Spleen (tissue), 13 donors: ENCODE measurements at places on chromosomes 6 and 20. TPM values are rescaled to one million over a fixed set of nuclear protein-coding genes. Genes with fewer than 3 reads are reported as not detected.

GRCh38 chr6:3848925-3849605 lies at the start of gene FAM50B:
Gene FAM50B (plus strand): TSS chr6:3849373. CDS start chr6:3849812, 439 bp downstream.
- peak; percentile 97 for DNase-seq

DNA sequence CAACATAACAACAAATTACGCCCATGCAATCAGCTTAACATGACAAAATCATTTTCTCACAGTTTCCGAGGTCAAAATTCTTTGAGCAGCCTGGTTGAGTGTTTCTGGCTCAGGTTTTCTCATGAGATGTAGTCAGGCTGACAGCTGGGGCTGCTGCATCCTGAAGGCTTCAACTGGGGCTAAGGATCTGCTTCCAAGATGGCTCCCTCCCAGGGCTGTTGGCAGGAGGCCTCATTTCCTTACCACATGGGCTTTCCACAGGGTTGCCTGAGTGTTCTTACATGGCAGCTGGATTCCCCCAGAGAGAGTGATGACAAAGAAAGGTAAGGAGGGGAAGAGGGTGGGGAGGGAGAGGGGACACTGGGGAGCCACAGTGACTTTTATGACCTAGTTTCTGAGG lies 63.1 kb upstream of the NNAT start:
- DNase-seq, result no peak

Gene SLC35F1
- polyA plus RNA-seq, result 0.41 TPM

Gene ORC3
- polyA plus RNA-seq, result 16.3 TPM

Gene THEMIS
- polyA plus RNA-seq, result 1.5 TPM

DNA sequence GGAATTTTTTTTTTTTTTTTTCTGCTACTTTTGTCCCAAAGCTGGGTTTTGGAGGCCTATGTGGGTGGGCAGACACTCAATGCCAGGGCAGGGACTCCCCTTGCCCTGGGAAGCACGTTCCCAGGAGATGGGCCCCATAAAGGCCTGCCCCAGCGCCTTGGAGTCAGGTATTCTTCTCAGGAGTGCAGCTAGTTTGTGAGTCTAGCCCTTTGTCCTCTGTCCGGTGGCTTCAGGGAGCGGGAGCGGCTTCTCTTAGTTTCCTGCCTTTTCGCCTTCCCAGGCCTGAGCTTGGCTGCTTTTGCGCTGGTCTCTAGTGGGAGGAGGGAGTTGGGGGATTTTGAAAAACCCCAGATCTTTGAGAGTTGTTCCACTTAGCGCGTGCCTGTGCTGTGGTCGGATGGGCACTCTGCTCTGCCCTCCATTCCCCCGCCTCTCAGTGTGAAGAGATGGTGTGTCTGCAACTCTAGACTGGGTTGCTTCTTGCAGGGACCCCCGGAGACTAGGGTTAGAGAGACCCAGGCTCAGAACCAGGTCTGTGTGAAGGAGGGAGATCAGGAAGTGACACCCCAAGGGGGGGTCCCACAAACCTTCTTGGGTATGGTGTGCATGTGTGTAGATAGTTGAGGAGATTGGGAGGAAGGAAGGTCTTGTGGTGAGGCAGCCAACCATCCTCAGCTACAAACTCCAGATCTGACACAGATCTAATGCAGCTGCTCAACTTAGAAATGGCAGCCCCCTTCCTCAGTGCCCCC lies 1.3 kb downstream of the PLCG1 start:
- DNase-seq, result no peak

Gene SAPCD1
- 14.2 TPM for polyA plus RNA-seq

DNA sequence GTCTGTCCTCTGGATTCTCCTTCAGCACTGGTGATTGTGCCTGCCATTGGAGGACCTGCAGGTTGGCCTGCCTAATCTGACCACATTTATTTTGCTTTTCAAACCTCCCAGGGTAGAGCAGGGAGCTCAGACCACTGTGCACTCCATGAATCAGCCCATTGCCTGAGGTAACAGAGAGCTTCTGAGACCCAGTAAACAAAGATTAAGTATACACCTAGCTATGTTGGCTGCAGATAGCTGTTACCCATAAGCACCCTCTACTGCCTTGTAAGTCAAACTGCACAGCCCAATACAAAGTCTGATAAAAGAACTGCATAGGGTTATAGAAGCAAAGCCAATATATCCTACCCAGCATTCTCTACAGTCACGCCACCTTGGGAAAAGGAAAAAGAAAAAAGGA lies 338.7 kb downstream of the HTR1B start:
- no peak for DNase-seq

GRCh38 chr20:62617711-62618483 lies 24.4 kb upstream of the SLCO4A1 start:
- peak; percentile 93 for DNase-seq

Gene HLA-DRB1
- polyA plus RNA-seq, result 729 TPM

DNA sequence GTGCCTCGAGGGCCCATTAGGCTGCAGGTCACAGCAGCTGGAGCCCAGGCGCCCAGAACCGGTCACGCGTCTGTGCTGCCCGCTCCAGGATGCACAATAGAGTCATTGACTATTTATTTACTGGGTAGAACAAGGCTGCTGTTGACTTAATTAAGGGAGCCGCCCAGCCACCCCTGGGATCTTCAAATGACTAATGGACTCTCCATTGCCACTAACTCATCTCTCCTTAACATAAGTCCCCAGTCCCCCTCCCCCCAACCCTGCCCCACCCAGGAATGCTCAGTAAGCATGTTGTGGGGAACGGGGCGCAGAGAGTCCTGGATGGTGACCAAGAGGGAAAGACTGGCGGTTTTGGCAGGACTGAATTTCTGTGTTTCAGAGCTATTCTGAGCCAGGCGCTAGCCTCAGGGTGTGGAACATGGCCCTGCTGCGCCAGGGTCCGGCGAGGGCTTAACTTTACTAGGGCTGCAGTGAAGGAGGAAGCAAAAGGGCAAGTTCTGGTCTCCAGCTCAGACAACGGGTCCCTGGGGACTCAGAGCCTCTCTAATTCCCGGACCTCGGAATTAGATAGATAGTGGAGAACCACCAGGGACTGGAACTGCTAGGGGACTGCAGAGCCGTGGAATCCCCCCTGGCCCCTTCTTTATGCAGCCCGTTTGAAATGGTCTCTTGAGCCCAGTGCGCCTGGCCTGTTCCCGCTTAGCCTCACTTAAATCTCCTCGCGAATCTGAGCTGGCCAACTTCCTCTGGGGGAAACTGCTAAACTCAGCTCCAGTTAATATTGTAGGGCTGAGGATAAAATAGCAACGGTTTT lies 1.5 kb upstream of the GRIK2 start:
- DNase-seq, result no peak

Gene ALDH8A1
- 0.70 TPM for polyA plus RNA-seq

GRCh38 chr20:43681468-43681942 lies 14.6 kb downstream of the MYBL2 start:
- DNase-seq, result peak; percentile 83

Gene TUBB2B
- polyA plus RNA-seq, result 1.3 TPM

- no peak for DNase-seq
Observed at GRCh38 chr6:37244430-37245310, 12.9 kb upstream of the TBC1D22B start.

- no peak for DNase-seq
Observed at GRCh38 chr20:12171923-12172524, 254.3 kb downstream of the BTBD3 start.

DNA sequence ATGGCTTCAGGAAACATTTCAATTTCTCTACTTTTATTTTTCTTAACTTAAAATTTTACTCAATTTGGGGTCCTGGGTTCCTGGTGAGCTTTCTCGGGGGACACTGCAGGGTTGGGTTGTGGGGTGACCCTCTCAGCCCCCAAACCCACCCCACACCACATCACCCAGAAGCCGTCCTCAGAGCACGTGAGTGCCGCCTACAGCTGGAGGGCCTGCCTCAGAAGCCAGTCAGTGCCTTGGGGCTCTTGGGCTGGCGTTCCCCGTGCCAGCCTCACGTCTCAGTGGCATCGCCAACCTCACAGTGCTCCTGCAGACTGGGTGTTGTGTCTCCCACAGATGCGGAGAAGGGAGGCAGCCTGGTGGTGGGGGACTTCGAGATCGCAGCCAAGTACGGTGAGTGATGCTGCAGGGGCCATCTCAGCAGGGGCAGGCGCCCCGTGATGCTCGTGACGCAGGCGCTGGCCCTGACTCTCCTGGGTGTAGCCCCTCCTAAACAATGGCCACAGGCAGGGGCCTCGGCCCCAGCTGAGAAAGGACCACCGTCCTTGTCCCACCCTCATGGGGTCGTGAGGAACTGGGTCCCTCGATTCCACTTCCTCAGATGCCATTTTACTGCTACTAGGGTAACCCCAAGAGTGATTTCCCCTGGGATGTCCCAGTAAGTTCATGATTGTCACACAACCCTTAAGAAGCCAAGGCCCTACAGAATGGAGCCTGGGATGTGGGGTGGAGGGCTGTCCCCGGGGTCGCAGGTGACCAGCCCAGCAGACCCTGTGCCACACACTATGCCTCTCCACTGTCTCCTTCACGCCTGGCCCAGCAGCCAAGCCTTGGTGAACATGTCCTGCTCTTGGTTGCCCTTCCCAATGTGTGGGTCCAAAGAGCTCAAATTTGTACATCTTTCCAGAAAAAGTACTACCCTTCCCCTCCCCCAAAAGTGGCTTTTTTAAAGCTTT lies 23.8 kb upstream of the PYGB start:
- DNase-seq, result peak; percentile 71

GRCh38 chr6:91697010-91697695 lies 1110.3 kb upstream of the MAP3K7 start:
- no peak for DNase-seq

- DNase-seq, result no peak
Observed at GRCh38 chr20:62317167-62317655, 14.4 kb downstream of the ADRM1 start.

- no peak for DNase-seq
Observed at GRCh38 chr6:30327232-30327746, 562 bp downstream of the TRIM39 start.

GRCh38 chr6:169014211-169015197 lies 239.1 kb downstream of the THBS2 start:
- DNase-seq, result no peak

DNA sequence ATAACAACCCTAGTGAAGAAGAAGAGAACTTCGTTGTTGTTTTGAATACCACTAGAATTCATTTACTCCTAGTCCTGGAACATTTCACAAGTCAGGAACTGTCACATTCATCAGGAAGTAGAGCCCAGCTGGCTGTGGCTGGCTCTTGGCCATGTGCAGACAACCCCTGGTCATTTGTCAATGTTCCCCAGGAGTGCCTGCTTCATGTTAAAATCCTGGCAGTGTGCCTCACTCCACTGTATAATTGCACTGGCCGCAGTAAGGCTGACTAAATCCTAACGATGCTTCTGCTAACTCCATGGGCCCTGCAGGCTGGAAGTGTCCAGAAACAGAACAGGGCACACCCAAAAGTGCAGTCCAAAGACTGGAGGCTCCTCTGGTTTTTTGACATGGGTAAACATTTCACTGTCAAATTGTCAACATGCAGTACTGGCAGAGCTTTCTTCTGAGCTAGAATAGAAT lies 41.5 kb upstream of the ADGRF1 start:
- DNase-seq, result peak; percentile 82

Gene TBXT
- polyA plus RNA-seq, result 0.04 TPM

GRCh38 chr6:1103021-1103420 lies 208.9 kb upstream of the FOXQ1 start:
- DNase-seq, result no peak

DNA sequence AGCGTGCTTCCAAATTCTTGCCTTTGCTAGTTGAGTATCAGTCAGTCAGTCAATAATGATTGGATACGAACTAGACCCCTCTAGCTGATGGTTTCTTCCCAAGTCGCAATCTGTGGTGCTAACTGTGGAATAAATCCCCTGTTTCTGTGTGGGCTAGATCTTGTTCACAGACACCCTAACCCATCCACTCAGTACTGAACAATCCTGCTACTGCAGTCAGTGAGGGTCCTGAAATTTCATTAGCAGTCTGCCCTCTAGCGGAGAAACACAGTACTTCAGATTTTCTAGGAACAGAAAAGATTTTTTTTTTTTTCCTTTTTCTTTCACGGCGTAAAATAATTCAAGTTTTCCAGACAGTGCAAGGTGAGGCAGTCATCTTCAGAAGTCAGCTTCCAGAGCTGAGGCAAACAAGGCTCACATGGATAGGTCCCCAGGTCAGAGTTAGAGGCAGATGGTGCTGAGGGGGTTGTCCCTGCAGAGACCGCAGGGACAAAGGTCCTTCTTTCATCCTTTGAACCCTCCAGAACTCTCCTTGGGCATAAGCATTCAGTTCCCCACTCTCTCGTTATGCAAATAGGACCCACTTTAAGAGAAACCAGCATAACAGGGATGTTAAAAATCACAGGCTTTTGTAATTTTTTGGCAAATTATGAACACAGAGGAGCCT lies 119.6 kb downstream of the SCML4 start:
- DNase-seq, result no peak

- no peak for DNase-seq
Observed at GRCh38 chr20:22453244-22454080, 130.9 kb downstream of the FOXA2 start.

DNA sequence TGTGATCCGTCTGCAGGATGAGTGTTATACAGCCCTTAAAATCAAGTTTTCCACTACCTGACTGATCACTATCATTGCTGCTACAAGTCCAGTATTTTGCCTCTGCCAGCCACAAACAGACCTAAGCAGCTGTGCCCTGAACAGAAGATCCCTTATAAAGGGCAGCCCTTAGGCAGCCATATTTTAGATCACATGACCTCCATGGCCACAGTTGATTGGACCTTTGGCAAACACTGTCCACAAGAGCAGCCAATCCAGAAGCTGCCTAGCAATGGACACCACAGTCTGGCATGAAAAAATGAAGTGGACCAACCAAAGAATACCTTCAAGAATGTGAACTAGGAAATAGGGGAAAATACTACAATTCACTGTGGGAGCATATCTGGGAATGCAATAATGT lies 50.8 kb downstream of the MC3R start:
- no peak for DNase-seq

Gene C6orf15
- not detected for polyA plus RNA-seq

Gene GRIK2
- polyA plus RNA-seq, result 0.07 TPM

GRCh38 chr6:142857233-142857761 lies 87.7 kb downstream of the HIVEP2 start:
- no peak for DNase-seq

Gene MUC22
- polyA plus RNA-seq, result not detected

- no peak for DNase-seq
Observed at GRCh38 chr6:35030099-35030498, 111.0 kb downstream of the TCP11 start.

- DNase-seq, result no peak
Observed at GRCh38 chr6:150537893-150538292, 61.8 kb upstream of the PLEKHG1 start.

Gene HLA-DQA2
- 0.10 TPM for polyA plus RNA-seq

GRCh38 chr20:34017610-34018009 lies 23.9 kb downstream of the RALY start:
- no peak for DNase-seq
